ENCODE measurements at places on chromosomes 5 and 9.
A peak's percentile ranks its signal among the peaks of the same experiment; 100 is the strongest.

- DNase-seq = no peak
Observed at GRCh38 chr9:138013273-138013672, 135.7 kb downstream of the CACNA1B start.

DNA sequence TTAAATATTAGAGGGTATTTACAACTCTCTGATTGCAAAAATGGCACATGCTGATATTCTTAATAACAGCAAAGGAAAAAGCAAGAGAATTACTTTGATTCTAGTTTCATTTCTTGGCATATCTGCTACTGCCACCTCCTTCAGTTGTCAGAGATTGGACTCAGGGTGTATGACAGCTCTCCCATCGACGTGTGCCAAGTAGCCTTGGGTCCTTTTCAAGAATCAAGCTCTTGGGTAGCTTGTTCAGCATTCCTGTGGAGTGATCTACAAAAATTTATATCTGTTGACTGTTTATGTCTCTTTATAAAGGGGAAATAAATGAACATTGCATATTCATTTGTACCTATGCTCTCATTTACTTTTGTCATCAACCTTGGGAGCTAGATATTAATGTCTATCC, 315.6 kb downstream of the PRR16 start:
- DNase-seq = no peak

DNA sequence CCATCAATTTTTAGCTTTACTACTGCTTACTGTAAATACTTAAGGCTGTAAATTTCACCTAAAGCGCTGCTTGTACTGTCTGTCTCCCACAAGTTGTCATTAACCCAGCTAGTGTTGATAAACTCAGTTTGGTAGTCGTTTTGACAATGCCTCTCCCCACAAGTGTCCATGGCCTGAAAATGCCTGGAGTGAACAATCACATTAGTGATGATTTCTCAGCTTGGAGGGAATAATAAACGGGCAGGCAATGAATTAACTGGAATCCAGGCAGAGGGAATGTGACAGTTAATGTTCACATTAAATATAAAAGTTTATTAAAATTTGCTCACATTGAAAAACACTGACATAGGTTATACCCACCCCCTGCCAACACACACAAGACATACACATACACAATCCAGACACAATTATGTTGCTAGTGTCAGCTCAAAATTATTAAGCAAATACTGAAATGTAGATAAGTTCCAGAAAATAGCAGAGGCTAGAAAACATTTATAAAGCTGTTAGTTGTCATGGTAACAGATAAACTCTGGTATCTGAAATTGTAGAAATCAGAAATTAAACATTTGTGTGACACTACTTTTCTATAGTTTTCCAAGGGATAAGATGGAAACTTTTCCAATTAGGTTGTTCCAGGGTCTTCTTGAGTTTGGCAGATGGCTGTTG, 341.9 kb downstream of the DIRAS2 start:
- DNase-seq = no peak

- DNase-seq = no peak
Observed at GRCh38 chr5:74433255-74433895, 207.2 kb downstream of the ENC1 start.

DNA sequence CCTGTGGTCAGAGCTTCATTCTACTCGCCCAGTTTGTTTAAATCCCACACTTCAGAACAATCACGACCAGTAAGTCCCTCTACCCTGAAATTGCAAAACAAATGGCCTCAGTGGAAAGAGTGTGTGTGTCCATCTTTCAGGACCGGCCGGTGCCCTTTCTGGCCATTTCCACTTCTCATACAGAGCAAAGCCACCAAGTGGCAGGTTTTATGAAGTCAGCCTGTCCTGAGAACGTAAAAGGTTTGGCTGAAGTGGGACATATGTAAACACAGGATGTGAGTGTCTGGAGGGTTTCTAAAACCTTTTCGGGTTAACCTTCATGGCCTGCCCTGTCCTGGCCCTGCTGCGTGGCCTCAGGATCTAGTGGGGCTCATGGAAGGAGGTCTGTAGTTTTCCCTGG, 24.7 kb downstream of the NXNL2 start:
- no peak for DNase-seq

DNA sequence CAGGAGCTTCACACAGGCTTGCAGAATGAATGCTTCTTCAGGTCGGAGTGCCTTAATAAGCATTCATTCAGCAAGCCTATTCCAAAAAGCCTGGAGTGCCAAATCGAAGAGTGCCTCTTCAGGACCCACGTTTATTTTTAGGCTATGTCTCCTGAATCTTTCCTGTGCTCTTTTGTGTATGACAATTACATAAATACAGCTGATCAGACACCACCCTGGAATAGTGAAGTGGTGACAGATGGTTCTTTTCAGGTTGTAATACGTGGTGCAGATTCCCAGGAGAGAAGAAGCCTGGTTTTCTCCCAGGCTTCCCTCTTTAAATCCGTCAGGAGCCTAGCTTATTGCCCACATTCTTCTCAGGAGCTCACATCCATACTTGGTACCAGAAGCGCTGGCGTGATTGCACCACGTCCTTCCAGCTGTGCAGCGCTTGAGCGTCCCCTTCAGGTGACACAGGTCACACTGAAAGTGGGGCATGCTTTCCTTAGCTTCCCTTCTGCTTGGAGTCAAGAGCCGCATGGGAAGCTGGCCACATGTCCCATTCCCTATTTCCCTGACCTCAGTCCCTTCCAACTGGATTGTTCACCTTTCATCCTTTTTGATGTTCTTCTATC, 123.1 kb downstream of the ADCY2 start:
- peak; percentile 73 for DNase-seq

Measured in WERI-Rb-1 (cell line).